Activated CD4-positive, alpha-beta T cell treated with anti-CD3 and anti-CD28 coated beads, Interleukin-2, amount 10 ng/mL, durations not matched to agents 24 days and 14 days (primary cell): ENCODE measurements at places on chromosomes 4 and X. TPM values are rescaled to one million over a fixed set of nuclear protein-coding genes. Genes with fewer than 3 reads are reported as not detected.

GRCh38 chr4:176492646-176493302, 173.0 kb downstream of the SPCS3 start:
- DNase-seq, result no peak

- DNase-seq, result no peak
Observed at GRCh38 chr4:78747475-78747922, 28.7 kb upstream of the BMP2K start.

GRCh38 chrX:34866646-34867045, 76.0 kb upstream of the FAM47B start:
- DNase-seq, result no peak

PHEX gene
- 13.2 and 13.4 TPM in 2 replicates for total RNA-seq

GRCh38 chr4:40550948-40551462, 78.7 kb downstream of the RBM47 start:
- DNase-seq, result peak; percentile 82

CT45A3 gene
- not detected in 2 replicates for total RNA-seq

- no peak for DNase-seq
Observed at GRCh38 chr4:155984106-155984797, 30.6 kb upstream of the CTSO start.

- DNase-seq, result no peak
Observed at GRCh38 chrX:100606753-100607152, 22.0 kb downstream of the TNMD start.

DNA sequence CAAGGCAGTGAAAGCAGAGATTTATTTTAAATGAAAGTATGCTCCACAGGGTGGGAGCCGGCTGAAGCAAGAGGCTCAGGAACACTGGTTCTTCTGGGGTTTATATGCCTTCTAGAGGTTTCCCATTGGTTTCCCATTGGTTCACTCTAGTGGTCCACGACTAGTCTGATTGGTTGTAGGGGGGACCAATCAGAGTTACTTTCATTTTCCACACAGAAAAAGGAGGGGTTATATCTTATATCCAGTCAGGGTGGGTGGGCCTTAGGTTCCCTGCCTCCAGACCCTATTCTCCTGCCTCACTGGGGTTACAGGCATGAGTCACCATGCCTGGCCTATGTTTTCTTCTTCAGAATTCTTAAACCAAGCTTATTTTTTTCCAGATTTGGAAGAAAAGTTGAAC, 101.6 kb downstream of the KLHL8 start:
- no peak for DNase-seq

- no peak for DNase-seq
Observed at GRCh38 chr4:81084029-81084428, 53.5 kb downstream of the BMP3 start.

- peak; percentile 85 for DNase-seq
Observed at GRCh38 chrX:47831788-47832187, 4.9 kb upstream of the ZNF81 start.

GRCh38 chr4:11609751-11610150, 181.1 kb upstream of the HS3ST1 start:
- no peak for DNase-seq

MAGED4B gene
- total RNA-seq, result 0.28 and 0.52 TPM in 2 replicates

SPATA18 gene
- total RNA-seq, result 0.07 TPM in 1 of 2 replicates, not detected in the other

ADAM29 gene
- not detected in 2 replicates for total RNA-seq

EIF1AX gene
- 112 and 118 TPM in 2 replicates for total RNA-seq

GRCh38 chr4:6464842-6465588, 7.4 kb downstream of the PPP2R2C start:
- DNase-seq, result no peak

- DNase-seq, result no peak
Observed at GRCh38 chrX:118271775-118272174, 74.1 kb upstream of the WDR44 start.

XAGE2 gene
- total RNA-seq, result not detected in 2 replicates

- DNase-seq, result no peak
Observed at GRCh38 chr4:73945674-73946449, 36.0 kb downstream of the PF4 start.

DNA sequence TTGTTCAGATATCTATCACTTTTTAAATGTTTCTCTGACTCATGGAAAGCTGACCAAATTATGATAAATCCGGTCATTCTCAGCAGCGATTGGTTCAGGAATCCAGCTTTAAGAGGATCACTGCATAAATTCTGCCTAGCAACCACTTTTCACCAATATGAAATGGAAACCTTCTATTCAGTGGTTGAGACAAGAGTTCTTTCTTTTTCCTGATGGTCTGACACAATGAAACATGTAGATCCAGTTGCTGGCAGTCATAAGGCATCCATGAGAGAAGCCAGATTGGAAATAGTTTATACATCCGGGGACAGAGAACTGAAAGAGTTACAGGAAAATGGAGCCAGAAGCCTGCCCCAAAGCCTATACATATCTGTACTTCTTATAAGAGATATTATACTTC, 27.2 kb downstream of the MAB21L2 start:
- DNase-seq, result no peak

DNA sequence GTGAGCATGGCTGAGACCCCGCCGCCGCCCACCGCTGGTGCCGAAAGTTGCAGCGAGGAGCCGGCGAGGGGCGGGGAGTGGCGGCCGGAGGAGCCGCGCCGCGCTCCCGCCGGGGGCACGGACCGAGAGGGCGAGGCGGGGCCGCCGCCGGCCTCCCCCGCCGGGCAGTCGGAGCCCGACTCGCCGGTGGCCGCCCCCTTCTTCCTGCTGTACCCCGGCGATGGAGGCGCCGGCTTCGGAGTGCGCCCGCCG, 16.5 kb downstream of the UTP3 start:
- DNase-seq, result peak; percentile 79

DNA sequence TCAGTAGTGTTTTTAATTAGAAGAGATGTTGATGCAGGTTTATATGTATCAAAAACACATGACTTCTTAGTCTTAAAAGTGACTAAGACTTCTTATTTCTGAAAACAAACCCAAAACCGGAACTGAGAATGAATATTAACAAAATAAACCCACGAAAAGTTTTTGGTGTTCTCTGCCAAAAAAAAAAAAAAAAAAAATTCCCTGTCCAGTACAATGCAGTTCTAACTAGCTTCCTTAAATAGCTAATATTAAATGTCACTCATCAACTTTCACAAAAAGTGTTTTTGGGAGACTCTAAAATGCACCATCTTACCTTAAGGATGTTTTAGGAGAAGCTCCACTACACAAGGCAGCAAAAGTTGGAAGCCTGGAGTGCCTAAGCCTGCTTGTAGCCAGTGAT, 2.0 kb downstream of the ANKRD37 start:
- no peak for DNase-seq

- peak; percentile 96 for DNase-seq
Observed at GRCh38 chr4:3106339-3107186, 32.1 kb downstream of the HTT start.

GRCh38 chr4:181613200-181613599, 630.0 kb upstream of the TENM3 start:
- DNase-seq, result no peak
